Non-pigmented ciliary epithelial cell (primary cell): ENCODE measurements at places on chromosomes 4 and X.

GRCh38 chrX:57929373-57929772 is 19.1 kb upstream of the ZXDA start:
- no peak for DNase-seq

- no peak for DNase-seq
These were observed 6.7 kb upstream of the TEX13D start for GRCh38 chrX:124325732-124326131.

DNA sequence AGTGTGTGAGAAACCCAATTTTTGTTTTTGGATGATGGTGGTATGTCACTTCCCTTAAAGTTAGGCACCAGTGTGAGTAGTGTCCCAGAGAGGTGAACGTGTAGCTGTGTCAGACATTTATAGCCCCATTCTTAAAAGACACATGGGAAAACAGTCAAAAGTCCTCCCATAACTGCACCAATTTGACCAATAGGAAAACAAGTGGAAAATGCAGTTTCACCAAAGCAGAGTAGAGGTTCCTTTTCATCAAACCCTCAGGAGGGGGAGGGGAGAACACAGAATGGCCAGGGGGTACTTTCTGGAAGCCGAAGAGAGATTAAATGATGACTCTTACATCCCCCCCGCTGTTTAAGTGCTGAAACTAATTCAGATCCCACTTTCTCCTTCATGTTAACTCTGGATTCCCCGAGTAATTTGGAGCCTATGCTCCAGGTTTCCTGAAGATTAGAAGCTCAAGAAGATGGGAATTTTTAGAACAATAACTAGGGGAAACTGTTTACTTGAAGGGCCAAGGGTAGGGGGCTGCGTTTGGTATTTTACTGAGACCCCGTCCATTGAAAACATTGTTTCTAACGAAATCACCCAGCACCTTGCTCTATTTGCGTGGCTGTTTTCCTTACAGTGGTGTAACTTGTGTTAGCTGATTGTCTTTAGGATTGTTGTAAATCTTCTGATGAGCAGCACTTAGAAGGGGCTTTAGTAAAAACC is 2.1 kb upstream of the LEF1 start:
- no peak for DNase-seq

GRCh38 chr4:161457311-161457710 is 706.5 kb downstream of the FSTL5 start:
- no peak for DNase-seq

DNA sequence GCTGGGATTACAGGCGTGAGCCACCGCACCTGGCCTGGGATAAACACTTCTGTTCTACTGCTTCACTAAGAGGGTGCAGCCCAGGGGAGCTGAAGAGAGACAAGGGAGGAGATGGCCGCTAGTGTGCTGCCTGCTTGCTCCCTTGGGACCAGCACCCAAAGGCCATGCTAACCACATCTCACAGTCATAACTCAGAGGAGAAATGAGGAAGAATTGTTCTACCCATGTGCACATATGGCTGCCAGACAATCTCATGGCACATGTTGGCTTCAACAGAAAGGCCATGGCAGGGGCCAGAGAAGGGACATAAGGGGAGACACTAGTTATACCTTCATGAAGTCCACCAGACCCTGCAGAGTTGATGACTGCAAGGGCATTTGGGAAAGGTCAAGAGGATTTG is 22.4 kb downstream of the CLDN22 start:
- no peak for DNase-seq

DNA sequence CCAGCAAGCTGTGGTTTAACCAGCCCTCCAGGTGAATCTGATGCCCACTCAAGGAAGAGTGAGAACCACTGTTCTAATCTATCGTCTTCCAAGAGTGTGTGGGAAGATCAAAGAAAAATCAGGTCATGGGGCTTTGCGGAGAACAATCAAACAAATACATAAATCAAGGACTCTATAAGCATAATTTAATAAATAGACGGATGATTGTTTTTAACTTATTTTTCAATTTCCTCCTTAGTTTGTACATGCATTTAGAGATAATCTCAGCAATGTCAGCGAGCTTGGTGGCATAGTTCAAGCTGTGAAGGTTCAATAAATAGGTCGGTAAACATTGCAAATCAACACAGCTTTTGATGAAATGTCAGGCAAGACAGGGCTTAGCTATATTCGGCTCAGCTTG is 84.9 kb downstream of the DMD start:
- DNase-seq: no peak

DNA sequence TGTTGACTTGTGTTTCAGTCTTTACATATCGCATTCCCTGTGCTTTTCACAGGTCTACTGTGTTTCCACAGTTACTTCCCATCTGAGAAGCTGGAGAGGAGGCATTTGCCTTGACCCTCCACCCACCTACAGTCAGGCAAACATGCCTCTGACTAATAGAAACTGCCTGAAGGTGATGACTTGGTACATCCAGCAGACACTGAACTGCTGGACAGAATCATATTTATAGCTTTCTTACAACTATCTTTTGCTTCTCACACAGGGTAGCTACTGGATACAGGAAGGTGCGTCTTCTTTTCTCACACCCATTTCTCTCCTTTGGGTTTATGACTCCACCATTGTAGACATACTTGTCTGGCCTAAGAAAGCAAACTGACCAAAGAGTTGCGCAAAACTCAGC is 58.0 kb downstream of the VGLL1 start:
- DNase-seq: no peak

DNA sequence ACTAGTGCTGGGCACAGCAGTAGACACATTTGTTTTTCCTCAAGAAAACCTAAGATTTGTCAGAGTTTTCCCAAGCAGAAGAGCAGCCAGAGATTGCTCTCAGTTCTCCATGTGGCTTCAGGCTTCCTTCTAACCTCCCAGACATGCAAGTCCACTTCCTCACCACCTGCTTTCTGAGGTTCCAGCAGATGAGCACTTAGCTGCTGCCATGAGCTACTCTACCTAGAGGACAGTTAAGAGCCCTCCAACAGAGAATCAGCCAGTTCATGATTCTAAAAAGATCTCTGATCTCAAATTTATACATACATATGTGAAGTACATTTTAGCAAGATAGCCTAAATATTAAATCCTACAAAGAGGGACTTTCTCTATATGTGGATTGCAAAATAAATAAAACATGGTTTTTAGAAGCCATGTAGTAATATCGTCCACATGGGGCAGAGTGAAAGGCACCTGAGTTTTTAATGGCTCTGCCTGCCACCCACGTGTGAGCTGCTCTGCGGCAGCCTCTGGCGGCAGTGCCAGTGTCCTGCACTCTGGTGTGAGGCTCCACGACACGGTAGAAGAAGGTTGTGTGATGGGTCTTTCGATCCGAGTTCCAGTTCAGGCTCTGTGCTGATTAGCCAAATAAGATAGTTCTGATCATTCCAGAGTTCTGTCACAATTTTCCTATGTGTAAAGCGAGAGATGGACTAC is 10.3 kb downstream of the CYP4V2 start:
- DNase-seq: no peak

- no peak for DNase-seq
These were observed 19.6 kb upstream of the PLXNB3 start for GRCh38 chrX:153744210-153745066.

- DNase-seq: no peak
These were observed 619.4 kb upstream of the SPANXN1 start for GRCh38 chrX:144627947-144628346.
